Tracheal epithelial cell (primary cell): ENCODE measurements at places on chromosomes 16 and 17. TPM values are rescaled to one million over a fixed set of nuclear protein-coding genes. Genes with fewer than 3 reads are reported as not detected.

The FAHD1 gene
- total RNA-seq, result 56.5 and 106 TPM in 2 replicates

The HYDIN gene
- 0.43 and 1.4 TPM in 2 replicates for total RNA-seq

The KRTAP3-3 gene
- not detected in 2 replicates for total RNA-seq

The C17orf50 gene
- not detected in 2 replicates for total RNA-seq

The SBK1 gene
- under 0.01 and 0.48 TPM in 2 replicates for total RNA-seq
